Ascending aorta (tissue), 2 donors: ENCODE measurements at places on chromosomes 1 and 21.

GRCh38 chr1:2135441-2135841, 59.1 kb downstream of the FAAP20 start:
- H3K27me3 ChIP-seq, result no peaks in the 10 kb centered on the region
- no peaks in the 10 kb centered on the region for H3K4me1 ChIP-seq
- H3K27ac ChIP-seq, result peak overlapping the region; percentile 71
- H3K36me3 ChIP-seq, result no peaks in the 10 kb centered on the region

DNA sequence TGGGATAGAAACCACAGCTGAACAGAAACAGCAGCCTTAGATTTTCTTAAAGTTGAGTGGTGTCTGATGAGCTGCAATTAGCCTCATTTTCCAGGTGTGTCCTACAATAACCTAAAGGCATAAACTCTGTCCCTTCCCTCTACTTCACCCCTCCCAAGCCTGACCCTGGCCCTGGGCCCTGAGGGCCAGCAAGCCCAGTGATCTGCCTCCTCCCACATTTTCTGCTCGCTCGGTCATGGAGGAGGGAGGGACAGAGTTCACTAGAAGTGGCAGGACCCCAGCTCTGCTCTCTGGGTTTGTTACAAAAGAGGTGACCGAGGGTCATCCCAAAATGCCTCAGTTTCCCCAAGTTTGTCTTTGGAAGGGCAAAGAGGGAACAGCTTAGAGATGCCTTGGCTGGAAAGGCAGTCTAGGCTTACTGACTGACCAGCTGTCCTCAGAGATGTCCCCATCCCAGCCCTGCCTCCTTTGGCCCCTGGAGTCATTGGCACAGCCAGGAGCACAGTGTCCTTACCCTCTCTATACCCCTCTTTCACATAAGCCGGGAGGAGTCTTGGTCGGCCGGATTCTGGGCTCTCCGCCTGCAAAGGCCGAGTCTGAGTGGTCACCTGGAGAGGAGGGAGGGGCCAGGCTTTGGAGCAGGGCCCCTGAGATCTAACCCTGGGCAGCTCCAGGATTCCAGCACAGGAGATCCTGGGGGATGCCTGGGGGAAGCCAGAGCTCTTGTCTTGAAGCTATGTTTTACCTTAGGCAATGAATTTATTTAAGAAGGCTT, 172.7 kb downstream of the PTPRU start:
- H3K4me3 ChIP-seq, result no peak overlapping the region
- no peaks in the 10 kb centered on the region for H3K4me1 ChIP-seq
- H3K27me3 ChIP-seq, result no peaks in the 10 kb centered on the region
- no peak for DNase-seq

- no peaks in the 10 kb centered on the region for H3K36me3 ChIP-seq
- no peak for DNase-seq
- H3K27ac ChIP-seq, result no peak overlapping the region
- H3K27me3 ChIP-seq, result no peaks in the 10 kb centered on the region
Measured at GRCh38 chr1:101506541-101507164, 269.8 kb downstream of the S1PR1 start.

DNA sequence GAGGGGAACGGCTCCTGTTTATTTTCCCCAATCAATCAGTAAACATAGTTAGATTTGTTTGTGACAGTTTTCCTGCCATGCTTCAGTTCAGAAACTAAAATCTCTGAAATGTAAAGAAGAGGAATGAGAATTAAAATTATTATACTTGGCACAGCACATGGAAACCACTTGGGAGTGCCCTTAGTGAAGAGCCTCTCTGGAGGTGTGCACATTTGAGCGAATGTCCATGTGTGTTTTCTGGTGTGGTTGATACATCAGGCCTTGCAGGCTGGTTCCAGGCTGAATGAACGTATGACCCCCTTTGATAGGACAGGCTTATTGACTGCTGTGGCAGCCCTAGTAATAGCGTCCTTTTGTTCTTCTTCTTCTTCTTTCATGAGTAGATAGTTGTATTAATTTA, 27.1 kb downstream of the C4BPA start:
- no peak overlapping the region for H3K27ac ChIP-seq
- H3K4me1 ChIP-seq, result no peaks in the 10 kb centered on the region
- no peaks in the 10 kb centered on the region for H3K27me3 ChIP-seq
- DNase-seq, result no peak
